T1000 (cell line): ENCODE measurements at places on chromosomes 7 and 10.

DNA sequence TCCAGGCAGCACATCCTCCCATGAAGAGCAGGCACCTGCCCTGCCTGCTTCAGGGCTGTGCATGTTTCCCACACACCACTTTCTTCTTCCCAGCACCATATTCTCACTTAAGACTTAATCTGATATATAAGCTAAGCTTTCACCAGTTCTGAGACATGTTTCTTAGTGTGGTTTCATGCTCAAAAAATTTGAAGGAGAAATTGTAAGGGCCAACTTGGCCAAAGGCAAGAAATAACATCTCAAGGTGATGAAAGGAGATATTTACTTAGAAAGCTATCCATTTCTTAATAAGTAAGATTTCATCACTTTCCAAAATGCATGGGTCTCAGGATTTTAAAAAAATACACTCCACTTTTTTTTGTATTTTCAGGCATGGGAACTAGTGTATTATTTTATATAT, 468.1 kb upstream of the AKR1E2 start:
- DNase-seq = no peak

DNA sequence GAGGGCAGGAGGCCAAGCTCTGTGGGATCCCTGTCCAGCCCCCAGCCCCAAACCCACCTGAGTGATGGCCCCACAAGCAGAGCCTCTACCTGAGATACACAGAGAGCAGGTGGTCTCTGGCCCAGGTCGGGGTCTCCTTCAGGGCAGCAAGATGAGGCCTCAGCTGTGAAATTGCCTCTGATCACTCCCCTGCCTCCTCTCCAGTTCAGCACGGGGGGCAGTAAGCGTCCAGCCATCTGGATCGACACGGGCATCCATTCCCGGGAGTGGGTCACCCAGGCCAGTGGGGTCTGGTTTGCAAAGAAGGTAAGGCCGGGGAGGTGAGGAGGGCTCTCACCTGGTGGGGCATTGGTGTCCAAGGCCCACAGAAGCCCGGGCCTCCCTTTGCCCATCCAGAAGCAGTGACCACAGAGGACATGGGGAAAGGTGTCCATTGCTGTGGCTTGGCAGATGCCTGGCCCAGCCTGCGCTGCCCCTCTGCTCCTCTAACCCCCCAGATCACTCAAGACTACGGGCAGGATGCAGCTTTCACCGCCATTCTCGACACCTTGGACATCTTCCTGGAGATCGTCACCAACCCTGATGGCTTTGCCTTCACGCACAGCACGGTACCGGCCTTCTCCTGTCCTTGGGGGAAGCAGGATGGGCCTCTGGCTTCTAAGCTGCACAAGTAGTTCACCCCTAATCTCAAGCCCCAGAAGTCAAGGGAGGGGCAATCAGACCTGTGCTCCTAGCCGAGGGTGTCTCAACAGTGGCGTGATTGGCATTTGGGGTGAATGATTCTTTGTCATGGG, 3.1 kb downstream of the CPA1 start:
- DNase-seq = no peak

DNA sequence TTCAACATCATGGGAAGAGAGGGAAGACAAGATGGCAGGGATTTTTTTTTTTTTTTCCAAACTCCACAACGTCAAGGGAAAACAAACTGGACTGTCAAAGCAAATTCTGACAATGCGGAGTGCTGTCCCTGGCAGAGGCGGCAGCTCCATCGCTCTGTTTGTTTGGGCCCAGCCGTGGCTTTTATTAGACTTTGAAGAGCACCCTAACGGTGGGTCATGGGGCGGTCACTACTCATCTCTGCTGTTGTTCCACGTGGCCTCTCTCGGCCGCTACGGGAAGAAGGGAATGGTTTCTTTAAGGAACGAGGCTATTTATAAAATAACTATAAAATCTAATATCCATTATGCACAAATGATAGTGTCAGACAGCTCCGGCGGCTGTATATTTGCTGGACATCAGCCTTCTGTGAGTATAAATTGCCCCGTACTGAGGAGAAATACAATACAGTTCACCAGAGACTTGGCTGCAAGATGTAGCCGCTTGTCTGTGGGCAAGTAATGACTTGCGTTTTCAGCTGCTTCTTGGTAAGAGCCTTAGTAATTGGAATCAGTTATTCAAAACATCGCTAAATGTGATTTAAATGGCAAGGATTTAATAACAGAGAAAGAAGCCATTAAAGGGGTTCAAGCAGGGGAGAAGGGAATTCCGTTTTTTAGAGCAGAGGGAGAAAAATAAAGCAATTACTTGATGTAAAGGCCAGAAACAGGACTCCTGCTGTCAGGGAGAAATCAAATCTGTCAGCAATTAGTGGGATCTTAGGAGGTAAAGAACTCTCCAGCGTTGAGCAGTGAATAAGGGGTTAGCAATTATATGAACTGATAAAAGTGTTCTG, 61.7 kb upstream of the RAB11FIP2 start:
- no peak for DNase-seq

GRCh38 chr7:127770885-127771284, 118.9 kb downstream of the SND1 start:
- no peak for DNase-seq

DNA sequence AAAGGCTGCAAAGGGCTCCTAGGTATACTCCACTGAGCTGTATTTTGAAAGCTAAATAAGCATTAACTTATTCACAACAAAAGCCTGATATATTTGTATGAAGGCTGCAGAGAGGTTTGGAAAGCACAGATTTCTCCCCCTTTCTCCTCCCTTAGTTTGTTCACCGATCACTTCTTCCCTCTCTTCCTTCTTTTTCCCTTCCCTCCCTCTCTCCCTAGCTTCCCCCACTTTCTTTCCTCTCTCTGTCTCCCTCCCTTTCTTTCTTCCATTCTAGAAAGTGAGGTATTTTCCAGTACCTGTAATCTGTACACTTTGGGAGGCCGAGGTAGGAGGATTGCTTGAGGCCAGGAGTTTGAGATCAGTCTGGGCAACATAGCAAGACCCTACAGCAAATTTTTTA, 62.1 kb downstream of the HHEX start:
- DNase-seq = no peak
